Naive B cell (primary cell): ENCODE measurements at places on chromosomes 12 and 14. TPM values are rescaled to one million over a fixed set of nuclear protein-coding genes. Genes with fewer than 3 reads are reported as not detected.

- DNase-seq = no peak
Observed at GRCh38 chr12:92098594-92099380, 46.9 kb downstream of the BTG1 start.

Gene SLCO1B1
- polyA plus RNA-seq = not detected

DNA sequence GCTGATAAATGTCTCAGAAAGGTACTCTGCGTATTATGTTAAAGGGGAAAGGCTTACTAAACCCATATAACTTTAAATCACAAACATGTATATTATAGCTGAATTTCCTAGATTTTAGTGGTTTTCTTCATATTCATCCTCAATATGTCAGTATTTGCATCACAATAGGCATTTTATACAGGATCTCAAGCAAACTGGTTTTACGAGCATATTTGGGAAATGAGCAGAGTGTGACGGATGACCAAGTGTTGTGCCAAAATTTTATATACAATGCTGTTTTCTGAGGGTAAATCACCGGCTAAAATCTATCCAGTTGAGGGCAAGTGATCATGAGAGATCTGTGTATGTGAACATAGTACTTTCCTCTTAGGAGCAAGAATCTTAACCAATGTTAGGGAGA lies 8.4 kb downstream of the CPM start:
- DNase-seq = no peak

Gene OASL
- 0.69 TPM for polyA plus RNA-seq

DNA sequence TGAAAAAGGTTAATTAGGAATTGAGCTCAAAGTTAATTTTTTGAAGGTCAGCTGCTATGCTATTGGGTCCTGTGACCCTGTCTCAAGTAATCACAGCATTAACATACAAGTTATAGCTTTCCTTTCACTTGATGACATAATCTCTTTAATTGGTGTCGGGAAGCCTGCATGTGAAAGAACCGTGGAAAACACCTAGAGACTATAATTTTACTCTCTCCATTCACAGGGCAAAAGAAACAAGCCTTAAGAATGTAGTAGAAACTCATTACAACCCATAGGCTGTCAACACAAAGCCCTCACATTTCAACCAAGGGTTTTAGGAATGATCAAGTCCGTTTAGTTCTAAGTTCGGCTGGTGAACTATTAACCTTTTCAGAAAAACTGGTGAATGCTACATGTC lies 104.4 kb downstream of the PPM1A start:
- no peak for DNase-seq

Gene GALNT9
- polyA plus RNA-seq = not detected

GRCh38 chr12:72369423-72369959 lies 97.3 kb downstream of the TRHDE start:
- DNase-seq = no peak

DNA sequence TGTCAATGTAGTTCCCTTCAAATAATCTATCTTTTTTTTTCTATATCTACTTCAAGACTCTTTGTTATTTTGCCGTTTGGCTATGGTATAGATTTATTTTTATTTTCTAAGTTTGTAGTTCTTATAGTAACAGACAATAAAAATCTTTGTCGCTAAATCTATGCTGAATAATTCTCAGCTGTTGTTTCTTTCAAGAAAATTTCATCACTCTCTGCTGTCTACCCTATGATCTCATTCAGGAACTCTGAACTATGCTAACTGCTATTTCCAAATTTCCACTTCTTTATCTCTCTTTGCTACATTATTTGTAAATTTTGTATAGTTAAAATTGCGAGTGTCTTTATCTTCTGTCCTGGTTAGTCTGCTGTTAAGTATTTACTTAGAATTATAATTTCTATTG lies 353.6 kb downstream of the LRFN5 start:
- no peak for DNase-seq

Gene ADAM21
- polyA plus RNA-seq = 0.33 TPM

DNA sequence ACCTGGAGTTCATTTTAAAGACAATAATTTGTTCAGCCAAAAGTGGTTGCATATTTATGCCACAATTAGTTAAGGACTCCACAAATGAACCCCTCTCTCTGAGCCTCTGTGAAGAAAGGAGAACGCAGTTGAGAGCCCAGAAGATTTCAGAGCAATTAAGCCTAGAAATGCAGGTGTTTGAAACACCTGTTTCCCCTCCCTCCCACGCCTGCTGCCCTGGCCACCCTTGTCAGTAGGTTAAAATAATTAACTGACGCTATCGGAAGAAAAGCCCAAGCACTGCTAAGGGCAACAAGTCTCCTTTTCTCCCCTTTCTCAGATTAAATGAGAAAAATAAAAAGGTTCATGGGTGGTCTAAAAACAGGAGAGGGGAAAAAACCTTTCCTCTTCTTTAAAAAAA lies 99.2 kb downstream of the PPM1A start:
- no peak for DNase-seq

DNA sequence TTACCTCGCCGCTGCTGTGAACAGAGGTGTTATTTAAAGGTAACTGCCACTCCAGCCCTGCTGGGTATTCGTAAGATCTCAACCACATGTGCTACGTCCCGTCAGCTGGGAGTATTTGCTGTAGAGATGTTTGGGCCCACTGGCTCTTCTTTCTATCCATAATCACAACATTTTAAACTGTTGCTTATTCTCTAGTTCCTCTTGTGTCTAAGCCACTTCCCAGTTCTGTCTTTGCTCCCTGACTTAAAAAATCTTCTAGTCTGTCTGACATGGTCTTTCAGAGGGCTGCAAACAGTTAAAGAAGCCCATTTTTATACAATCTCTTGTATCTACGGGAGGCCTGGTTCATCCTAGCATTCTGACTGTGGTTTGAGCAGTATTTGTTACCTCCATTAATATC lies 33.2 kb upstream of the HELB start:
- no peak for DNase-seq

Gene AQP2
- not detected for polyA plus RNA-seq

Gene MMP19
- polyA plus RNA-seq = not detected

DNA sequence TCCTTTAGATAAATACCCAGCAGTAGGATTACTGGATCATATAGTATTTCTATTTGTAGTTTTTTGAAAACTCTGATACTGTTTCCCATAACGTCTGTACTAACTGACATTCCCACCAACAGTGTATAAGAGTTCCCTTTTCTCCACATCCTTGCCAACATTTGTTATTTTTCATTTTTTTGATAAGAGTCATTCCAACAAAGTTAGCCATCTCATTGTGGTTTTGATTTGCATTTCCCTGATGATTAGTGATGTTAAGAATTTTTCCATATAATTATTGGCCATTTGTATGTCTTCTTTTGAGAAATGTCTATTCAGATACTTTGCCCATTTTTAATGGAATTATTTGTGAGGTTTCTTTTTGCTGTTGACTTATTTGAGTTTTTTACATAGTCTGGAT lies 486.0 kb downstream of the FLRT2 start:
- DNase-seq = no peak

Gene NXPH4
- polyA plus RNA-seq = 4.4 TPM

DNA sequence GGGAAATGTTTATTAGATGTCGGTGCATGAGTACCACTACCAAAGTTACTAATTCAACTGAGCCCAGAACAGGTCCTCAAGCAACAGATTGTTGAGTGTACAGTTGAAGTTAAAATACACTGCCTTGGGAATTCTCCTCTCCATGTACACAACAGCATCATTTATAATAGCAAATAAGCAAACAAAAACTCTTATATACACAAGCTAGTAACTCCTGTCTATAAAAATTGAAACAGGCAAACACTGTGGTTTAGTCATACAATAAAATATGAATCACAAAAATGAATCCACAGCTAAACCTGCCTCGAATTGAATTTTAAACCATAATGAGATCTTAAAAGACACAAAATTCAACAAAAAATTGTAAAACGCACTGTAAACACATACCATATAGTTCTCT lies 681.1 kb downstream of the C12orf50 start:
- DNase-seq = no peak

GRCh38 chr12:71797531-71797930 lies 42.0 kb upstream of the TBC1D15 start:
- DNase-seq = no peak

GRCh38 chr14:53140585-53140984 lies 12.5 kb downstream of the DDHD1 start:
- DNase-seq = no peak

DNA sequence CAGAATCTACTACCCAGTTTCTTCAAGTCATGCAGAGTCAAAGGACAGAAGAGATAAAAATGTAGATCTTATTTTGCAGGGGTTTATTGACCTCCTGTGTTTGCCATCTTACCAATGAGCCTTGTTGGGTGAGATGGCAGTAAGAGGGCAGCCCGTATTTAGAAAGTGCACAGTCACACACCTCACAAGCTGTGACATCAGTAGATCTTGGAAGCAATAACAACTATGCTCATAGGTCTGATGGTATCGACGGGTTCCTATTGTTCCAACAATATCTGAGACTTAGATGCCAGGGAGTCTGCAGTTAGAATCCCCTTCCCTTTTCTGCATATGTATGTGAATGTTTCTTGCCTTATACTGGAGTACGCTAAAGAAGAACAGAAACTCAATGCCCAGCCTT lies 189.0 kb upstream of the DYRK2 start:
- DNase-seq = no peak

Gene PRB4
- polyA plus RNA-seq = not detected

Gene HOXC12
- not detected for polyA plus RNA-seq

GRCh38 chr12:101204602-101205304 lies 5.3 kb downstream of the SLC5A8 start:
- DNase-seq = no peak

DNA sequence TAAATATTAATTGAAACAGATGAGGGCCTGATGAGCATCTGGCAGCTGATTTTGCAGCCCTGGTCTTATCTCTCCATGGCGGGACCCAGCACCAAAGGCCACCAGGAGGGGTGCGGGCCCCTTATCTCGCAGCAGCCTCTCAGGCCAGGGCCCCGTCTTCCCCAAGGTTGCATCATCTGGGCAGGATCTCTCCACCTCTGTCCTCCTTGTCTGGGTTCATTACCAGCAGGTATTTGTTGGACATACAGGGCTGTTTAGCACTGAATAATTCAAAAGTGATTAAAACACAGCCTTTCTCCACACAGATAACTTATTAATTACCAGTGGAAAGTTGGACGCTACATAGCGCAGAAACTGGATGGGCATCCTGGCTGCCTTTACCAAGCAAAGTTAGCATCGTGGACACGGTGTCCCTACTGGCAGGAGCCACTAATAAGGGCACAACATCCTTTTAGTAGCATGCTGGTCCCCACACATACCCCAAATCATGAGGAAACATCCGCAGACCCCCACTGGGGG lies 25.8 kb downstream of the TMEM120B start:
- DNase-seq = no peak

- no peak for DNase-seq
Observed at GRCh38 chr12:2633825-2634200, 161.0 kb upstream of the FKBP4 start.

Gene HAL
- not detected for polyA plus RNA-seq

DNA sequence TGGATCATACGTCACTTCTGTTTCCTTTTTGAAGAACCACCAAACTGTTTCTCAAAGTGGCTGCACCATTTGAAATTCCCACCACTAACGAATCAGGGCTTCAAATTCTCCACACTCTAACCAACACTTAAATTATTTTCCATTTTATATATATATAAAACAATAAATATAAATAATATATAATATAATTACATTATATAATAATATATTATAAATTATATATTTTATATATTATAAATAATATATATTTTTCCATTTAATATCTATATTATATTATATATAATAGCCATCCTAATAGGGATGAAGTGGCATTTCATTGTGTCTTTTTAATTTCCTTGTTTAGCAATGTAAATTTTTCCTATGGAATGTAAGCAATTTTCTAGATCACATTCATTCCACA lies 24.6 kb upstream of the CIT start:
- DNase-seq = no peak

Gene FAM90A1
- polyA plus RNA-seq = not detected

GRCh38 chr14:78286210-78286609 lies 116.0 kb downstream of the NRXN3 start:
- DNase-seq = no peak

Gene MUCL1
- polyA plus RNA-seq = not detected

DNA sequence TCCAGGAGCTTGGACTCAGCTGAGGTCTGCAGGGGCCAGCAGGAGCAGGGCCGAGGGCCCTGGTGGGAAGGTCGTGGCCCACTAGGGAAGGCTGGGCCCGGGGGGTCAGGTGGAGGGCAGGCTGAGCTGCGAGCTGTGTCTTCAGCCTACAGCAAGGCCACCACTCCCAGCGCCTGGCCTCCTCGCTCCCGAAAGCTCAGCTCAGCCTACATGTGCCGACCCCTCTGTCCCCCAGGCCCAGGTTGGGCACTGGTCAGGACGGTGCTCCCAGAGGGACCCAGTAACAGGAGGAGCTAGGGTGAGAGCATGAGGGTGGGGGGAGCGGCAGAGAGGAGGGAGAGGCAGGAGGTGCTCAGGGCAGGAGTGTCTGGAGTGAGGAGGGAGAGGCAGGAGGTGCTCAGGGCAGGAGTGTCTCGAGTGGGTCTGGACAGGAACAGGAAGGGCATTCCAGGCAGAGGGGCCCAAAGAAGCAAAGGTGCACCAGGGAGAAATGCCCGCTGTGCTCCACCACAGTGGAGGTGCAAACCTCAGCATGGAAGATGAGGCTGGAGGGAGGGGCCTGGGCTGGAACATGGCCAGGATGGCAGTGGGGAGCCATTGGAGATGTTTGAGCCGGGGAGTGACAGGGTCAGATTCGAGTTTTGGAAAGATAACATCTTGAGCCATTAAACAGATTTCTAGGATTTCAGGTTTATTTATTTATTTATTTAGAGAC lies 29.1 kb upstream of the GPR132 start:
- DNase-seq = no peak

- no peak for DNase-seq
Observed at GRCh38 chr12:72102150-72102549, 163.5 kb downstream of the TPH2 start.

Gene KCNK10
- polyA plus RNA-seq = not detected

- DNase-seq = no peak
Observed at GRCh38 chr12:131189781-131190180, 236.1 kb downstream of the ADGRD1 start.

Gene NOXRED1
- polyA plus RNA-seq = not detected

Gene KRT6C
- polyA plus RNA-seq = not detected

DNA sequence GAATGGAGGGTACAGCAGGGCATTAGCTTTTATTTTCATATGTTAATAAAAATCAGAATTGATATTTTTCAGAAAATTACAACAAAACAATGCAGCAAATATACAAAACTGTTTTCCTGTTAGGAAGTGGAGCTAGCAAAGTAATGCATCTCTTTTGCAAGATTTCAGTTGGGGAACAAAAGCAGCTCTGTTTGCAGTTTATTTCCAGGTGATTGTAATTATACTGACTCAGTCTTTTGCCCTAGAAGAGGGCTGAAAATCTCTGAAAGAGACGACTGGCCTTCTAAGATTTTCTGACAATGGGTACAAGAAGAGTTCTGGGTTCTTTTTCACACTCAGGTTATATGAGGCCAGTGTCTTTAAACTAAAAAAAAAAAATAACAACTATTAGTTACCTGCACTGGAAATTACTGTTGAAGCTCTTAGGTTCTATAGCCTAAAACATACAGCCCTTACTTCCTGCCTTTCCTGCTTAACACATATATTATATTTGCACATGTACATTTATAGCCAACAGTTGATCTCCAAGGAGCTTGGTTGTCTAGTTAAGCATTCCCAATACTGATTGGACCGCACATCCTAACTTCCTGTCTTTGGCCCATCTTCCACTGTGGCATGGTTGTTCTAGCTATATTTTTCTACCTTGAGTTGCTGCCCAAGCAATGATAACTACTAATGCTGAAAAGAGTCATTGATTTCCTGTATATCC lies 199.1 kb upstream of the KRR1 start:
- DNase-seq = no peak

GRCh38 chr12:113221997-113222729 lies 899 bp downstream of the TPCN1 start:
- no peak for DNase-seq
